Activated CD4-positive, alpha-beta memory T cell treated with anti-CD3 and anti-CD28 coated beads, Interleukin-2, amount 10 ng/mL, durations not matched to agents 7 days and 5 days (primary cell): ENCODE measurements at places on chromosomes 4 and X.
A peak's percentile ranks its signal among the peaks of the same experiment; 100 is the strongest.

GRCh38 chr4:139605516-139605915 is 49.5 kb upstream of the SETD7 start:
- DNase-seq = no peak

GRCh38 chrX:16022580-16023200 is 100.7 kb upstream of the GRPR start:
- DNase-seq = no peak

GRCh38 chr4:111775556-111776297 is 369.5 kb upstream of the FAM241A start:
- DNase-seq = no peak

DNA sequence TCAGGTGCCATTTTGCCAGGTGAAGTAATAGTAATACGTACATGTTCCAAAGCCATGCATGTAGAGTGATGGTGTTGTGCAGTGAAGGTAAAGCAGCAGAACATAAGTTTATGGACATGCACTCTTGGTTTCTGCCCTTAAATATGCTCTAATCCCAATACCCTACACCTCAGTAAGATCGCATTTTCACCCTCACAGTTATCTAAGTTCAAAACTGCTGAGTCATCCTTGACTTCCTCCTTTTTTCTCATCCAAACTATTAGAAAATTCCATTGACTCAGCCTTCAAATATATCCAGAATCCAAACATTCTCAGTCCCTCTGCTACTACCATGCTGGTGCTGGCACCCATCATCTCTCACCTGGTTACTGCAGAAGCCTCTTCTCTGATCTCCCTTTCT is 652.9 kb upstream of the IGFBP7 start:
- DNase-seq = no peak

- DNase-seq = no peak
These were observed 119.5 kb upstream of the JADE1 start for GRCh38 chr4:128690011-128690410.

GRCh38 chrX:48540028-48540375 is 488 bp downstream of the TBC1D25 start:
- peak; percentile 65 for DNase-seq

- no peak for DNase-seq
These were observed 60.1 kb upstream of the S100G start for GRCh38 chrX:16589826-16590225.

DNA sequence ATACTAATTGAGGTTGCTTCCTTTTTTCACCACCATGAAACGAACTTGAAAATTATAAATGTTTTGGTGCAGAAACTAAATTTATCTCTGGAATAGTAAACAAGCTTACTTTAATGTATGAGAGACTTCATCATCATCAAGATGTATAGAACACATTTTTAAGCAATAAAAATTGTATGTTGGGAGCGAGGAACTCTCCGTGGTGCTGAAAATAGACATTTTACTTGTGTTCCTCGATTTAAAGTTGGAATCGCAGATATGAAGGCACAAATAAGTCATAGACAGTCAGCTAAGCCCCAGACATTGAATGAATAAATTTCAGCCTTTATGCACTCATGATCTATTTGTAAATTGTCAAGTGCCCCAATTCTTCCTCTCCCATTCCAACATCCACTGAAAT is 310.7 kb downstream of the STK32B start:
- DNase-seq = no peak

- DNase-seq = no peak
These were observed 76.5 kb downstream of the KCNIP4 start for GRCh38 chr4:21872101-21872500.

DNA sequence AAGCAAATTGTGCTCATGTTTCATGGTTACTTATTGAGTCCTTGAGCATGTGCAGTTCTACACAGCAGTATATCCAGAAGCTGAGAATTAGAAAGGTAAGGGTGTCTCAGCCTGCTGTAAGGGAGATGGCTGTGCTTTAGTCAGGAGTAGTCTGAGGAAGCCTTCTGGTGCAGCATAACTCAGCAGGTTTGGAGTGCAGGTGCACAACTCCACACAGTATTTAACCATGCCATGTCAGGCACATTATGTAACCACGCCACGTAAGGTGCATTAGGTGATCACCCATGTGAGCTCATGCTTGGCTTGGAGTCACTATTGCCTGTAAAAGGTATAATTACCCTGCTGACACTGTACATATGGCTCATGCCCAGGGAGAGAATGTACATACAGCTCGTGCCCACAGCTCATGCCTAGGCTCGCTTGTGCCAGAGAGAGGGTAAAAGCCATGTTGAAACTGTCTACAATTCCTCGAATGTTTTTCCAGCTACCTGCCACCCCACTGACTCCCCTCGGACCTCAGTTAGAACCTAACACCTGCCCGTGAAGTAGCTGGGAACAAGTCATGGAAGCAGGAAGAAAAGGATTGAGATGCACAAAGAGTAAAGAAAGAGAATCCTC is 37.8 kb downstream of the UCHL1 start:
- no peak for DNase-seq

DNA sequence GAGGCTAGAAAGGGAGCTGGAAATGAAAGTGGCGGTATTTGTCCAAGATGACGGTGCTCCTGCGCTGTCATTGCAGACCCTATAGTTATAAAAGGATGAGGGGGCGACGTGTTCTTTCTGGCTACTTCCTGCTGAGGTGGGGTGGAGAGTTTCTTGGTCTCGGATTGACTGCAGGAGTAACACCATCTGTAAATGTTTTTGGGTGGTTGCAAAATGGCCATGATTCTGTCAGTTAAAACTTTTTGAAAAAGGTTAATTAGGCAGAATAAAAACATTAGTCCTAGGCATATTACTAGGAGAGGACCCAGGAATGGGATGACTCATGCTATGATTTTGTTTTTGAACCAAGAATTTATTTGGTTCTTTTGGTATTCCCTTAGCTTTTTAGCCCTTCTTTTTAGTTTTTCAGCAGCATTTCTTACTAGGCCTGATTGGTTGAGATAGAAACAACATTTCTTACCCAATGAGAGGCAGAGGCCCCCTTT is 53.1 kb downstream of the USP11 start:
- DNase-seq = no peak

- DNase-seq = no peak
These were observed 101.5 kb downstream of the DHX15 start for GRCh38 chr4:24482871-24483270.

DNA sequence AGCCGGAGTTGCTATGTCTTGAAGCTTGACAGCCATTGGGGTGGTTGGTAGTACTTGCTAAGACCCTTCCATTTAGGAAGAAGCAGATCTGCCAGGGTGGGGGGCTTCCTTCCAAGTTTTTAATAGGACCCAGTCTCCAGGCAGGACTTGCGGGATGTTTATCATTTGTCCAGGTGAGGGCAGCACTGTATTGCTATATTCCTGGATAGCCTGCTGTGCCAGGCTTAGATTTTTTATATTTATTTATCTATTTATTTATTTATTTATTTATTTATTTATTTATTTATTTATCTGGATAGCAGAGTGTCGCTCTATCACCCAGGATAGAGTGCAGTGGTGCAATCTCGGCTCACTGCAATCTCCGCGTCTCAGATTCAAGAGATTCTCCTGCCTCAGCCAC is 87.4 kb upstream of the CT45A1 start:
- no peak for DNase-seq

DNA sequence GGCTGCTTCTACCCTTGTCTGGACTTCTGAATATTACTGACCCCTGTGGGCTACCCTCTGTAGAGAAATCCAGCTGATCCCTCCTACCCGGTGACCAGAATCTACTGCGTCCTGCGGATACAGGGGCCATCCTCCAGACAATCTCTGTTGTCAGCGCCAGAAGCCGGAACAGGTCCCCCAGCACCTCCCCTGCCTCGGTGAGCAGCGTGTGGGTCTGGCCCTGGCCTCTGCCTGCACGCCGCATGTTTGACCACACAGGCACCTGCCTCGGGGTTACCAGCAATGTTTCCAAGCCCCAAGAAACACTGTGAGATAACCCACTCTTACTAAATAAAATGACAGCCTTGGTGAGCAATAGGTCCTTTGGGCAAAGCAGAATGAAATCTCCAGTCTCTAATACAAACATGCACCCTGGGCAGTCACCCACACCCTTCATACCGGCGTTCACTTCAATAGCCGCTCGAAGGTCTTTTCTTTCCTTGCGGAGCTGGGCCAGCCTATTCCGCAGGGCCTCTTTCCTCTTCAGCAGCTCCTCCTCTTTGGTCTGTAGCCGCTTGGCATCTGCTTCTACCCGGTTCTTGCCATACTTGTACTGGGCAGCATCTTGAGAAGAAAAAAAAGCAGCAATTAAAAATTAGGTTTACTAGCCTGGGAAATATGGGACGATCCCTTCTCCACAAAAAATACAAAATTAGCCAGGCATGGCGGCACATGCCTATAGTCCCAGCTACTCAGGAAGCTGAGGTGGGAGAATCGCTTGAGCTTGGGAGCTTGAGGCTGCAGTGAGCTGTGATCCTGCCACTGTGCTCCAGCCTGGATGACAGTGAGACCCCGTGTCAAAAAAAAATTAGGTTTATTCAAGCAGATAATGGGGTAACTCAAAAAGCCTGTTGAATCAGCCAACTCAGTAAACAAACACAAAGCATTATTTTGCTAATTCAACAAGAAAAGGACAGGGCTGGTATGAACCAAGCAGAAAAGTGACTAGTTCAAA is 165.1 kb downstream of the AFAP1 start:
- DNase-seq = no peak

GRCh38 chr4:30002341-30002740 is 717.8 kb upstream of the PCDH7 start:
- no peak for DNase-seq

GRCh38 chrX:31038575-31039326 is 33.1 kb downstream of the FTHL17 start:
- peak; percentile 16 for DNase-seq

DNA sequence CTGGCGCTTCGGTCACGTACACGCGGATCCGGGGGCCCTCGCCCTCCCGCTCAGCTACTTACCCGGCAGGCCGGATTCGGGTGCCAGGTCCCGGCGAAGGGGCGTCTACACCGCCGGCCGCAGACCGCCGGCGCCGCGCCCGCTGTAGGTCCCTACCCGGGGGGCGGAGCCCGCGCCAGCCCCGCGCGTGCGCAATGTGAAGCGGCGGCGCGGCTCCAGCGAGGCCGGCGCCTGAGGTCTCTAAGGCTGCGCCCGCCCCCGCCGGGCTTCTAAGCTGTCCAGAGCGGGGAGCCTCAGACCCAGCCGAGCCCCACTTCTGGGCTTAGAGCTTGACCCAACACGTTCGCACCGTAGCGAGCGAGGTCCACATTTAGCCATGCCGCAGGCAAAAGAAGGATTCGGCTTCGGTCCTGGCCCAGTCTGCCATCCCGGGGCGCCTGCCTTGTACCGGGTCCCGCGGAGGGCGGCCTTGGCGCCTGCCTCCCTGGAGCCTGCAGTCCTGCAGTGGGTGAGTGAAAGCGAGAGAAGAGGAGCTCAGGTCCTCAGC is at the start of gene ZNF518B:
ZNF518B (minus strand) TSS at position 172 of the 547 bp plus-strand sequence. CDS start 11,098 bp downstream, outside the sequence.
- DNase-seq = peak; percentile 82

- DNase-seq = no peak
These were observed 78.2 kb downstream of the IL21 start for GRCh38 chr4:122542411-122543236.

DNA sequence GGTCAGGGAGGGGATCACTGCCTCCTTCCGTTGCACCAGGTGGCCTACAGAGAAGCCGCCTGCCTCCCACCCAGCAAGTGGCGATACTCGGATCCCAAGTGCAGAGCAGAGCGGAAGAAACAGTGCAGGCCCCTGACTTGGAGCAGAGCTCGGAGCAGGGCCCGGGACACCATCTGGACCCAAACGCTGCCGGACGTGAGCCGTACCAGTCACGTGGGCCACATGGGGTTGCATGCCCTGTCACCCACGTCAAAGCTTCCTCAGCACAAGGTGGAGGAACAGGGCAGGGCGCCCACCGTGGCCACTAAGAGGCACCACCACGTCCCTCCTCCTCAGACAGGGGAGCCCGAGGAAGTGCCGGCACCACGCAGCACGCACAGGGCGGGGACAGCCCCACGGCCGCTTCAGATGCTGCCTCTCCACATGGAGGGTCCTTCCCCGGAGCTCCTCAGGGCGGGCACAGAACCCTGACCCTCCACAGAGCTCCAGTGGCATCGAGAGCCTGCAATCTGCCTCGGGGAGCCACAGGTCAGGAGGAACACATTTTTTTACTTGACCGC is 18.7 kb downstream of the ZFYVE28 start:
- DNase-seq = no peak

DNA sequence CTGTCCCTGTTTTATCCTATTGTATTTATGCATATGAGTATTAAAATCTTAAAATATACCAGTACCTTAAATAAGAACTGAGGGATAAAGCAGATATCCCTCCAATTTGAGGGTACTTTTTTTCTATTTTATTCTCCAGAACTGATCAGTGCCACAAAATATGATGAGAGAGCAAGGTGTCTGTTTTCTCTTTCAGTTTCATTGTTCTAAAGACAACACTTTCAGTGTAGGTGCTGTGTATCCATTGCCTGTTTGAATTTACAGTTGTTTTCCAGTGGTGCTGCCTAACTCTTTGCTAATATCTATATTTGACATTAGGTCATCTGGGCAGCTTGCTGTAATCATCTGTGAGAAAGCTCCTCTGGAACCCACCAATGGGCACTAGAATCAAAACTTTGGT is 394.7 kb downstream of the IL1RAPL1 start:
- no peak for DNase-seq

DNA sequence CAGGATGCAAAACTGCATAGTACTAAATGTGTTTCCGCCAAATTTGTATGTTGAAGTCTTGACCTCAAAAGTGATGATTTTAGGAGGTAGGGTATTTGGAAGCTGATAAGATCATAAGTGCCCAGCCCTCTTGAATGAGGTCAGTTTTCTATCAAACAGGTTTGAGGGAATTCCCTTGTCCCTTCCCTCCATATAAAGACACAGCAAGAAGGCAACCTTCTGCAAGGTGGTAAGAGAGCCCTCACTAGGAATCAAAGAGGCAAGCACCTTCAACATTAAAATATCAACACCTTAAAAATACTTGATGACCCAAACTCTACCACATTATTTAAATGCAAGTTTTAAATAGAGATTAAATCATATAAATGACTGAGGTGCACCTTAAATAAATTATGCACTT is 288.6 kb downstream of the EPHA5 start:
- DNase-seq = no peak

GRCh38 chrX:107773206-107773605 is 2.4 kb downstream of the TSC22D3 start:
- no peak for DNase-seq

DNA sequence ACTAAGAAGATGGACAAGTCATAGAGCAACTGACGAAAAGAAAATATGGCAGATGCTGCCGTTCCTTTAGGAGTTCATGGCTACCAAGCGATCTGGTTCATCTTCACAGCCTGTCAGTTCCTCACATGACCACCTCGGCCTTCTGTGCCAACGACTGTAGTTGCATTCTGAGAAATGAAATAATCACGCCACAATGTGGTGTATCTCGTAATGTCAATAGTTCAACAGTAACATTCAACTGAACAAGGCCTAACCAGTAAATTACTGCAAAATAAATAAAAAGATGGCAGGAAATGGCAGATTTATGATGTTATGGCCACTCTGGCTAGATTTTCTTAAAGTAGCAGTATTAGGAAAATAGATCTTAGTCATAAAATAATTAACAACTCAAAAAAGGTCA is 4.4 kb downstream of the GPRIN3 start:
- DNase-seq = peak; percentile 83

- no peak for DNase-seq
These were observed 85.4 kb upstream of the WWC2 start for GRCh38 chr4:183013730-183014002.
